ENCODE measurements at places on chromosomes 3 and 15. TPM values are rescaled to one million over a fixed set of nuclear protein-coding genes. Genes with fewer than 3 reads are reported as not detected.

The ISL2 gene
- 0.22 TPM for total RNA-seq

The GPR160 gene
- total RNA-seq = 2.9 TPM

DNA sequence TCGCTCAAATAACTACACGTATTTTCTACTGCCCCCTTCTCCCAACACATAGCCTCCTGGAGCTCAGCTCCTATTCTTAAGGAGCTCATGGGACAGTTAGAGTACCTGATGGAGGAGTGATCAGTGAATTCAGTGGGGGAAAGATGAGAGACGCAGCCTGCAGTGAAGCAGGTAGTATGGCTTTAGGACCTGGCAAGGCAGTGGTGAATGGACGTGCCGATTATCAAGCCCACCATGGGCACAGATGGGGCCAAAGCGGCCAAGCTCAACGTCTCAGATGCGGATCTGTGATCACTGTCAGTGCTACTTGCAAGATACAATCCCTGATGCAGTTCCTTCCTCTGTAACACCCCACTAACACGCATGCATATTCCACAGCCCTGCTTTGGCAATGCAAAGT is 45.8 kb upstream of the ATP2B2 start:
- DNase-seq = no peak

DNA sequence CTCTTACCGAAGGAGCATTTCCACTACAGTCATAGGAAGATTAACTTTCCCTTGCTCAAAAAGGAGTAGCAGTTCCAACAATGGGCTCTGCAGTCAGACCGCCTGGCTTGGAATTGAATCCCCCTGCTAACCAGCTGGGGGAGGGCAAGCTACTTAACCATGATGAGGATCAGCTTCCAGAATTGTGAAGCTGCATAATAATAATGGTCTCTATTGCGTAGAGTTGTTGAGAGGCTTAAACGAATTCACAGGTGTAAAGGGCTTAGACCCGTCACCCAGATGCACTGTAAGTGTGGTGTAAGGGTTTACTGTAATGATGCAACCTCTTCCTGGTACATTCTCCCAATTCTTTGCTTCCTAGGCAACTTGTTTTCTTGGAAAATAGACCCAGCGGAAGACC is 185.2 kb upstream of the RGMA start:
- DNase-seq = no peak

GRCh38 chr15:41730543-41730942 is 43.7 kb upstream of the MAPKBP1 start:
- no peak for DNase-seq
